ENCODE measurements at places on chromosomes 6 and 20.

DNA sequence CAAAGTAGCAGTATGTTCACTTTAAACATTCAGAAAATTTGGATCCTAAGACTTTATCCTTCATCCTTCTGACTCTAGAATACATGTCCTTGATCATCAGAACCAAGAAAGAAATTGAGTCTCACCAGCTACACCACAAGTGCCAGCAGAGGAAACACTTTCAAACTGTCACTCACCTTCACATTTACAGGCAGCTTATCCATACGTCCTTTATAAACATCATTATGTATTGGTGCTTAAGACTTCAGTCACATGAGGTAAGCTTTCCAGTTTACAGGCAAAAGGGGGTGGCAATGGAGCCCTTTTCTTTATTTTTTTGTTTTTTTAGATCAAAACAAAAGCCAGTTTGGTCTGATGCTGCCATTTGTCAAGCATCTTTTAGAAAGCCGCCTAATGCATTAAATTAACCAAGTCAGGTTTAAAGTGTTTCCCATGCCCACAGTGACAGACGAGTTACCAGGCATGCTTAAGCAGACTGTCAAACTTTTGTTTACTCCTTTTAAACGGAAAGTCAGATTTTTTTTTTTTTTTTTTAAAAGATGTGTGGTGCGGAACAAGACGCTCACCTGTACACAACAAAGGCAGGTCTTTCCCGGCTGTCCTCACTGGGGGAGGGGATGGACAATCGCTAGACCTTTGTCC lies 952 bp upstream of the BRPF3 start:
- DNase-seq: no peak

DNA sequence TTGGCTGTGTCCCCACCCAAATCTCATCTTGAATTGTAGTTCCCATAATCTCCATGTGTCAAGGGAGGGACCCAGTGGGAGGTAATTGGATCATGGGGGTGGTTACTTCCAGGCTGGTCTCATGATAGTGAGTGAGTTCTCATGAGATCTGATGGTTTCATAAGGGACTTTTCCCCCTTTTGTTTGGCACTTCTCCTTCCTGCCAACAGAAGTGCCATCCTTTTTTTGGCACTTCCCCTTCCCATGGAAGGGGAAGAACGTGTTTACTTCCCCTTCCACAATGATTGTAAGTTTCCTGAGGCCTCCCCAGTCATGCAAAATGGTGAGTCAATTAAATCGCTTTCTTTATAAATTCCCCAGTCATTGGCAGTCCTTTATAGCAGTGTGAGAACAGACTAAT lies 18.0 kb upstream of the PI3 start:
- no peak for DNase-seq

GRCh38 chr6:97939440-97940168 lies 656.6 kb upstream of the MMS22L start:
- no peak for DNase-seq

- DNase-seq: no peak
These were observed 76.8 kb downstream of the PRDM1 start for GRCh38 chr6:106162921-106163320.

- DNase-seq: no peak
These were observed 429.7 kb downstream of the EPHA7 start for GRCh38 chr6:92989656-92990055.

GRCh38 chr20:59939052-59939878 lies 840 bp downstream of the PPP1R3D start:
- DNase-seq: no peak

- DNase-seq: no peak
These were observed 59.4 kb downstream of the TRMT6 start for GRCh38 chr20:5890773-5891441.

GRCh38 chr6:118285791-118286190 lies 262.3 kb upstream of the PLN start:
- no peak for DNase-seq

DNA sequence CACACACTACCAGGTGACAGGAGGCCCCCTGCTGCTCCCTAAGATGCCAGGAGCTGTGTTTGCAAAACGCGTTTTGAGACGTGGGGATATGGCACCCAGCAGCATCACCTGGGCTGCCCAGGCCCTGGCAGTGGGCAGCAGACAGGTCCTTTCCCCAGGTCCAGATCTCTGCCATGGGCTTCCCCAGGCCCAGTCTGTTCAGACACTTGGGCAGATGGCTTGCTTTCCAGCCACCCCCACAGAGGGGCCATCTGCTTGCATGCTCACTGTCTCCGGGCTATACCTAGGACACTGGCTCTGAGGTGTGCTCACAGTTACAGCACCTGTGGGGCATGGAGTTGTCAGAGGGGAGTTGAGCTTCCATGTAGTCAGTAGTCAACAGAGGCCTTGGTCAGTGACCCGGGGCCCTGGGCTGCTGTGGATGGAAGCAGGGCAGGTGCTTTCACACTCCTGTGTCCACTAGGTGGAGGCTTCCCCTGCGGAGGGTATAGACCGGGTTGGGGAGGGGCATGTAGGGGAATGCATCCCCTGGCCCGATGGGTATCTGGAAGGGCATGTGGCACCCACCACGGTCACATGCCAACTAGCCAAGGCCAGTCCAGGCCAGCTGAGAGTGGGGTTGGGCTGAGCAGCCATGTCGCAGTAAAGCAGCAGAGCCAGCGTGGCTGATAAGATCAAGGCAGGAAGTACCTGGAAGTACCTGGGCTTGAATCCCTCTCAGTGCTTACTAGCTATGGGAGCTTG lies 185.4 kb upstream of the SLC24A3 start:
- DNase-seq: no peak

DNA sequence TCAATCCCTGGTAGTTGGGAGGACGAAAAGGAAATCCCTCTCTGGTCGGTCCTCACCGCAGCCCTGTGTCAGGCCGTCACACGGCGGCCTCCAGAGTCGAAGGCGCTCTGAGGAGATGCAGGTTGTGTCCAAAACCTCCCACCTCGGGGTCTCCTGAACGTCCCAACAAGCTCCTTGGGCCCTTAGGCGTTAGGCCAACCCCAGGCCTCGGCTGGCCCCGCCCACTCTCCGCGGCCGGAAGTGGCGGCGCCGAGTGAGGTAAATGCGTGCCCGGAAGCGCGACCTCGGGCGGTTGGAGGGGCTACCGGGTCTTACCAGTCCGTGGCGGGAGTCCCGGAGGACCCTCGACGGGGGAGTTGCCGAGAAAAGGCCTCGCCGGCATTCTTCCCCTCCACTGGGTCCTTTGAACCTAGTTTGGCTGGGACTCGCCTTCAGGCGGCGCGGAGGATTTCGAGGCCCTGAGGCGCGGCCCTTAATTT lies at the start of gene TDRD6:
Gene TDRD6, plus strand, starts transcription at position 267 of the 479 bp plus-strand sequence. CDS start 244 bp downstream, outside the sequence.
- DNase-seq: no peak

- no peak for DNase-seq
These were observed 10.9 kb upstream of the SLC22A7 start for GRCh38 chr6:43286980-43287716.

GRCh38 chr6:70857387-70858077 lies 99.3 kb downstream of the B3GAT2 start:
- no peak for DNase-seq

DNA sequence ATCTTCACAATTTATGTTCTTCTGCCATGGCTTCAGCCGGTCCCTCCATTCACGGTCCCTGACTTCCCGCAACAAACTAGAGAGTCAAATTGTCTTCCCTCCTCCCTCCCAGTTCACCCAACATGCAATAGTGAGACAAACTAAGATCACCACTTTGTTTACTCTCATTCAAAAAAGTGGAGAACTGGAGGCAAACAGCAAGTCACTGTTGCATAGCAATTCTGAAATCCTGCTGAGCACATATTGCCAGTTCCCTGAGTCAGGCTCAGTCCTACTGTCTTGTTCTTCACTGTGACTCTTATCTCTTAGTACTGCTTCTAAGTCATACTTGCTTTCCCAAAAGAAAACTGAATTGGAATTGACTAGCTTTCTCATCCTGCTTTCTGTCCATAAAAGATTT lies 287.2 kb upstream of the SASH1 start:
- no peak for DNase-seq

DNA sequence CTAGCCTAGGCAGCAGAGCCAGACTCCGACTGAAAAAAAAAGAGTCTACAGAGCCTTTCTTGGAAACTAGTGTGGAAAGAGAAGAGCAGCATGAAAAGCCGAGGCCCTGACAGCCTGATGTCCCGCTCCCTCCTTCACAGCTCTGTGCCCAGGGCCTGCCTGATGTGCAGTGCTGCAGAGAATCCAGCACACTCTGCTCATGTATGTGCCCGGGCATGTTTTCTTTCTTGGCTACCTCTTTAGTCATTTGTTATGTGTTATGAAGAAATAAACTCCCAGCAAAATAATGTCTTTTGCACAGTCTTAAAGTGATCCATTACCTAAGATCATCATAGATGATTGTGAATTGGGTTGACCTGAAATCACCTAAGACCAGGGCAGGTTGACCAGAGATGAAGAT lies 78.1 kb upstream of the EZR start:
- no peak for DNase-seq

GRCh38 chr6:36679043-36679833 lies 724 bp downstream of the CDKN1A start:
- DNase-seq: no peak

- DNase-seq: no peak
These were observed 14.8 kb downstream of the DCBLD1 start for GRCh38 chr6:117497237-117497636.

- no peak for DNase-seq
These were observed 56.4 kb downstream of the ADTRP start for GRCh38 chr6:11722220-11722619.

DNA sequence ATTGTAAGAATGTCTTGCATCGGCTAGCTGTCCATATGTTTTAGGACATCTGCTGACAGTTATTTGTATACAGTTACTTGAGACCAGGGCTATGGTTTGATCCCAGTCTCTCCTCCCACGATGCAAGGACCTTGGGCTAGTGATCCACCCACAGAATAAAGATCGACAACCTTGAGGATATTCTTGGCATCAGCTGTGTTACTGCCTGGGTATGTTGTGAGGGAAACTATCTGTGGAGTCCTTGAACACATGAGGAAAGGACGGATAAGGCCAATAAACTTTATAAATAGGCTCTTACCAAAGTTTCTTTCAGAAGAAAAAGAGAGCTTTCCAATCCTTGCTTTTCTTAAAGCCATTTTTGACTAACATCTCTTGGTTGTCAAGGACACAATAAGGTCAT lies 70.8 kb upstream of the HEY2 start:
- DNase-seq: no peak

GRCh38 chr6:110492584-110492983 lies 16.2 kb upstream of the SLC22A16 start:
- DNase-seq: no peak

DNA sequence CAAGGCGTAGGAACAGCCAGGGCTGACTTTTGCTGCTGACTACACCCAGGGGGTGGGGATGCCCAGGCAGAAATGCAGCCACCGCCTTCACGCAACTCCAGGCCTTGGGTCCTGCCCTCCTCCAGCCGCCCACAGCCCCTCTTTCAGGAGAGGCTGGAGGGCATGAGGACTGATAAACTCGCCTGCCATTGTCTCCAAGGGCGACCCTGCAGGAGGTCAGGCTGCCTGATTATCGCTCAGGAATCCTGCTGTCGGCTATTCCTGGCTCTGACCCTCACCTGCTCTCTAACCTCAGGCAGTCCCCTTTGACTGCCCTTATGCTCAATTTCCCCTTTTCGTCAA lies 62.0 kb upstream of the HDDC2 start:
- no peak for DNase-seq

DNA sequence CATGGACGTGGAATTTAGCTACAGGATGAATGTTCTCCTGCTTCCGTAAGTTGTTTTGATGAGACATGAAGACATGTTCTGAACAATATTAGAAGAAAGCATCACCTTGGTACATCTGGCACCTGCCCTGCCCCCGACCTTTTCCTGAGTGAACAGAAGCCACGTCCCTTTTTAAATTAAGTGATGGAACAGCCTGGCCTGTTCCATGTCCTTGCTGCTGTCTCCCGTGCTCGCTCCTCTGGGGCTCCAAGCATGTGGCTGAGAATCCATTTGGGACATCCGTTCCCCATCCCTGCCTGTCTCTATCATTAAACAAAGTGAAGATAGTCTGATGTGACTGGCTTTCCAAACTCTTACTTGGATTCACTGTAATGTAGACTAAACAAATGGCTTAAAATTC lies 36.4 kb downstream of the ERMARD start:
- no peak for DNase-seq

GRCh38 chr6:6714953-6715352 lies 126.4 kb downstream of the LY86 start:
- no peak for DNase-seq

- DNase-seq: no peak
These were observed 27.6 kb downstream of the SYNJ2 start for GRCh38 chr6:158009114-158009891.

GRCh38 chr6:2790588-2791449 lies 25.6 kb downstream of the WRNIP1 start:
- DNase-seq: no peak

- no peak for DNase-seq
These were observed 121.2 kb downstream of the GMPR start for GRCh38 chr6:16359563-16359962.
